SJSA1 (cell line): ENCODE measurements at places on chromosomes 11 and 22.
A peak's percentile ranks its signal among the peaks of the same experiment; 100 is the strongest.

- DNase-seq: no peak
These were observed 219.1 kb downstream of the TMEM135 start for GRCh38 chr11:87256694-87257340.

- DNase-seq: peak; percentile 11
These were observed 19.7 kb downstream of the CTR9 start for GRCh38 chr11:10770626-10771254.

- no peak for DNase-seq
These were observed 43.0 kb upstream of the WNT11 start for GRCh38 chr11:76249195-76249741.

GRCh38 chr11:113952588-113952987, 22.3 kb upstream of the HTR3A start:
- DNase-seq: no peak

- no peak for DNase-seq
These were observed 80.7 kb downstream of the PKNOX2 start for GRCh38 chr11:125245299-125245698.

DNA sequence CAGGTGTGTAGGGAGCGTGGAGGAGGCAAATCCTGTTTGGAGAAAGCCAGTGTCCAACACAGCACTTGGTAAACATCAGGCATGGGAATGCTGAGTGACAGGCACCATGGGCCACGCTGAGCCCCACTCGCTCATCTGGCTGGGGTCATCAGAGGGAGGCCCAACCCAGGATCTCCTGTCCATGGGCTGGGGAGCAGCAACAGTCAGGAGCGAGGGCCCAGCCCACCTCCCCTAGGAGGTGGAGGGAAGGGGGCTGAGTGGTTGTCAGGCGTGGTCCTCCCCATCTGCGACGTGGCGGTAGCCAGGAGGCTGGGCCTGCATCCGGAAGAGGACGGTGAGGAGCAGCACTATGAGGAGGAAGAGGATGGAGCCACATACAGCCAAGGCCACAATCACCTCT, 8.8 kb downstream of the ACP2 start:
- no peak for DNase-seq

DNA sequence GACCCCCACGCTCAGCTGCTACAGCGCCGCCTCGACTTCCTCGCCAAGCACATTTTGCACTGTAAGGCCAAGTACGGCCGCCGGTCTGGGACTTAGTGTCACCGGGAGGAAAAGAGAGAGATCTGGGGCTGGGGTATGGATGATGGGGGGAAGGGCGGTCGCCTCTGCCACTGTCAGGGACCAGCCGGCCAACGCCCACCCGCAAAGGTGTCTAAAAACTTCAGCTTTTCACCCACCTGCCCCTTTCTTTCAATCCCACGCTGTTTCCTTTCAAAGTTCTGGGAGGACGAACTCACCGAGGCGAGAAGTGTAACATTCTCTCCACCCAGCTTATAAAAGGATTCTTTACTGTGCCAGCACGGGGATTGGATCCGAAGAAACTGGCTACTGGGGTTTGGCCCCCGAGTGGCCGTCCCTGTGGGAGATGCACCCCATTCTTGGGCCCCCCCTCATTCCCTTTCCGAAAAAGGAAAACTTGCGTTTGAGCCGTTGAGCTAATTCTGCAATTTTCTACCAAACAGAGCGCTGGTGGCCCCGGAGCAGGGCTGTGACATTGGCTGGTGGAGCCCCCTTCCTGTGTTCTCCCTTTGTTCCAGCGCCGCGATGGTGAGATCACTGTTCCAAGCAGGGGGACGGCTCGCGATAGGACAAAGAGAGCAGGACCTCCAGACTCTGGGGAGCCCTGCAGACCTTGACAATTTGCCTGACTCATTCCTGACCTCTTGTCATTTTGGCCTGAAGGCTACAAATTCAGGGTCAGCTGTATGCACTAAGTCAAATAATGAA, 1.8 kb downstream of the FJX1 start:
- peak; percentile 82 for DNase-seq

DNA sequence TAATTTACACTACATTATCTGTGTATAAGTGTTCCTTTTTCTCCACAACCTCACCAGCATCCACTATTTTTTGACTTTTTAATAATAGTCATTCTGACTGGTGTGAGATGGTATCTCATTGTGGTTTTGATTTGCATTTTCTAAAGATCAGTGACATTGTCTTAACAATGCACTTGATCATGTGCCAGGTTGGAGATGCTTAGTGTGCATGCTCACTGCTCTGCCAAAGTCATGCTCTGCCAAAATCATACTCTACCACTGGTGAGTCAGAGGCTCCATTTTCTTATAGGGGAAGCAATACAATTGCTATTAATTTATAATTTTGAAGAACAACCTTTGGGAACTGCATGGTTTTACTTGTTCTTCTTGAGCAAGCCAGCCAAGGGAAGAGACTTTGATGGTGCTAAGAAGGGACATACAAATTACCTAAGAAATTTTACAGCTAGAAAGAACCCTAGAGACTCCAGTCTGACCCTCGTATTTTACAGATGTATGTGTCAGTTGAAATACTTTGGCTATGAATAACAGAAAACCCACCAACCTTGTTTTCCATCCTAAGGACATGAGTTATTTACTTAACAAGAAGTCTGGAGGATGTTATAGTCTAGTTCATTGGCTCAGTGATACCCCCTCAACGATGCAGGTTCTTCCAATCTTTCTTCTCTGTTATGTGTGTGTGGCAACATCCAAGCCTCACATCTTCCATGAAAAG, 368.9 kb downstream of the DDX10 start:
- no peak for DNase-seq

GRCh38 chr22:46969491-46969890, 207.0 kb downstream of the TBC1D22A start:
- DNase-seq: no peak

DNA sequence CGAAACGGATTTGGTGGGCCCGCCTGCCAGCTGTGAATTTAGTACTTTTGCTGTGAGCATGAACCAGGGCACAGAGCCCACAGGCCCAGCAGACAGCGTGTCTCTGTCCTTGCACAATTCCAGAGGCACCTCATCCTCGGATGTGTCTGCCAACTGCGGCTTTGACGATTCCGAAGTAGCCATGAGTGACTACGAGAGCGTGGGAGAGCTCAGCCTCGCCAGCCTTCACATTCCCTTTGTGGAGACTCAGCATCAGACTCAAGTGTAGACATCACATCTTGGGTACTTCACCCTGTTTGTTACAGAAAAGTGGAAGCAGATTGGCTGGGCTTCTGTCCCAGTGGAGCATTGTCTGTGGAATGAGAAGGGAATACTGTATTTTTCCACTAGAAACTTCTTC, 78.6 kb upstream of the MTNR1B start:
- no peak for DNase-seq

DNA sequence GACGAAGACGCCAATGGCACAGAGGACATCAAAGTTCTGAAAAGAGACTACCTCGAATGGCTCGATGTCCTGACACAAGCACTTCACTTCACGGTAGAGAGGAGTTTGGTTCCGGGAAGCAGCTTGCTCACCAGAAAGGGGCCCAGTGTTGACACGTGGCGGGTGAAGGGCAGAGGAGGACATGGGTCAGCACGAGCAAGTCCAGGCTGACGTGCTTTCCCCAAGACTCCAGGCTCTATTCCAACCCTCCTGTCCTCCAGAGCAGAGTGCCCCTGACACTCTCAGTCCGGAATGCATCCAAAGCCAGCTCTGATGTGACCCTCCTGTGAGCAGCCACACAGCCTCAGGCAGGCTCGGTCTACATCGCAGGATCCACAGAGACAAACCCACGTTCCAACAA, 77.5 kb upstream of the BID start:
- no peak for DNase-seq

DNA sequence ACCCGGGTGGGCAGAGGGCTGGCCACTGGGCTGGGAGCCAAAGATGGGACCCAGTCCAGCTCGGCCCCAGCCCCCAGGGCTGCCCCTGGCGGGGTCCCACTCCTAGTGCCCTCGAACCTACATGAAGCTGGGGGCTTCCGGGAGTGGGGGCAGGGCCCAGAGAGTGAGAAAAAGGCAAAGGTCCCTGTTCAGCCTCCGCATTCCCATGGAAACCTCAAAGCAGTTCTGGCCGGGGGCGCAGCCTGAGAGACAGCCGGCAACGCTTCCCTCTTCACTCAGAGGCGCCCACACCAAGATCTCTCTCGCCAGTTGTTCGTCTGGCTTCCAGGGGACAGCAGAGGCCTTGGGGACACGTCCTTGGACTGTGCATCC, 22.4 kb upstream of the ARHGAP8 start:
- no peak for DNase-seq

DNA sequence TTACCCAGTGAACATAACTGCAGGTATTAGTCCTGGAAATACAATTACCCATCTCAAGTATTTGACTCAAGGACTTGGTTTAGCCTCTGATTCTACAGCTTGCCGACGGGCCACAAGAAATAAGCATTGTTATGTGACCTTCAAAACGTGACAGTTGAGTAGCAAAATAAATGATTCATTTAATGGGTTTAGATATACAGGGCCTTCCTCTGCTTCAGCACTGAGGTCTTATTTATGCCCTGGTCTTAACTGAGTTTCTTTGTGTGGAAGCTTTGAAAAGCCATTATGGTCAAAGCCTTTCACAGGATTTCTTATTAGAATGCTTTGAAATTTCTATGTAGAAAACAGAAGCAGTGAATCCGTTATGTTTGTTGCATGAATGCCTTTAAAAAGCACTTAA, 899.2 kb upstream of the API5 start:
- no peak for DNase-seq

- peak; percentile 70 for DNase-seq
These were observed 32.1 kb upstream of the DGKZ start for GRCh38 chr11:46315033-46315738.

GRCh38 chr11:57116654-57117053, 65.1 kb upstream of the LRRC55 start:
- peak; percentile 30 for DNase-seq

- no peak for DNase-seq
These were observed 157.2 kb downstream of the ATG16L2 start for GRCh38 chr11:72971192-72971967.

- no peak for DNase-seq
These were observed 259.5 kb downstream of the CADM1 start for GRCh38 chr11:115244758-115245157.

GRCh38 chr11:26229981-26230380, 101.9 kb upstream of the ANO3 start:
- DNase-seq: no peak

DNA sequence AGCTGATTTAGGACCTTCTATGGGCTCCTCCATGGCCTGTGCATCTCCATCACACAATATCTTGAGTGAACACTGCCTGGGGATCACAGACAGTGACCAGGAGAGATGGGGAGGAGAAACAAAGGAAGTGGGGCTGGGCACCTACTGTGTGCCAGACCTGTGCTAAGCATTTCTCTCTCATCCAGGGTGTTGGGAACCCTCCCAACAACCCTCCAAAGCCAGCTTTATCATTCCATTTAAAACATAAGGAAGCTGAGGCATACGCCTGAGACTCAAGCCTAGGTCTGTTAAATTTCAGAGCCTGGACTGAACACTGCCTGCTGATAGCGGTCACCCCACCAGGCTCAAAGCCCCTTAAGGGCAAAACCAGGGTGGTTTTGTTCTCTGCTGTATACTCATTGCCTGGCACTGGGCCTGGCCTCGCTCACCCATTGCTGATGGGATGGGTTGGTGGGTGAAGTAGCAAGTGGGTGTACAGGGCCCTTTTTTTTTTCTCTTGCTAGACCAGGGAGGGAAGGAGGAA, 130.1 kb downstream of the MN1 start:
- DNase-seq: no peak

DNA sequence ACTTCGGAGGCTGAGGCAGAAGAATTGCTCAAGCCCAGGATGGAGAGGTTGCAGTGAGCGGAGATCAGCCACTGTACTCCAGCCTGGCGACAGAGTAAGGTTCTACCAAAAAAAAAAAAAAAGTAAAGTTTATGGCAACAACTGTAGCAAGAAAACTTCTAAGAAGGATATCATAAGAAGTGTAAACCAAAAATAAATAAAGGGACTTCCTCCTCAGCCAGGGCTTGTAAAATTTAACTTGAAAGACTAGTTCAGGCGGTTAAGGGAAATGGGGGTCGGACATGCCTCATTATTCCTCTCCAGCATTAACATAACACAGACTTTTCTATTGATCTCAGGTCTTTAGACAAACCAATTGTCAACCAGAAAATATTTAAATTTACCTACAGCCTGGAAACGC, 2.5 kb upstream of the OR5M11 start:
- DNase-seq: no peak

- no peak for DNase-seq
These were observed 75.4 kb upstream of the ADSL start for GRCh38 chr22:40270748-40271373.

- DNase-seq: no peak
These were observed 43.9 kb upstream of the ACCSL start for GRCh38 chr11:44003736-44004451.

GRCh38 chr11:8333376-8333775, 69.7 kb upstream of the LMO1 start:
- DNase-seq: no peak

DNA sequence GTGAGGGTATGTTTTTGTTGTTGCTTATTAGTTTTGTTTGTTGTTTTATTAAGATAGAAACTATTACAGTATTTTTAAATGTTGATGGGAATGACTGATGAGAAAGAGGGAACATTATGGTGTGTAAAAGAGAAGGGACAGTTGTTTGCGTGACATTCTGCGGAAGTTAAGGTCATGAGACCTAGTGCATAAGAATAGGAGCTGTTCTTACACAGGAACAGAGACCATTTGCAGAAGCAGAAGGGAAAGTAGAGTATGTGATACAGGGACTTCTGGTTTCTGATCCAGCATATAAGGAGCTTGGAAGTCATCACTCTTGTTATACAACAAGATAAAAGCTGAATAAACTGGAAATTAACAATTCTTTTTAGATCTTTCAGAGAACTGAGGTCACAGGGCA, 299.2 kb upstream of the API5 start:
- no peak for DNase-seq

DNA sequence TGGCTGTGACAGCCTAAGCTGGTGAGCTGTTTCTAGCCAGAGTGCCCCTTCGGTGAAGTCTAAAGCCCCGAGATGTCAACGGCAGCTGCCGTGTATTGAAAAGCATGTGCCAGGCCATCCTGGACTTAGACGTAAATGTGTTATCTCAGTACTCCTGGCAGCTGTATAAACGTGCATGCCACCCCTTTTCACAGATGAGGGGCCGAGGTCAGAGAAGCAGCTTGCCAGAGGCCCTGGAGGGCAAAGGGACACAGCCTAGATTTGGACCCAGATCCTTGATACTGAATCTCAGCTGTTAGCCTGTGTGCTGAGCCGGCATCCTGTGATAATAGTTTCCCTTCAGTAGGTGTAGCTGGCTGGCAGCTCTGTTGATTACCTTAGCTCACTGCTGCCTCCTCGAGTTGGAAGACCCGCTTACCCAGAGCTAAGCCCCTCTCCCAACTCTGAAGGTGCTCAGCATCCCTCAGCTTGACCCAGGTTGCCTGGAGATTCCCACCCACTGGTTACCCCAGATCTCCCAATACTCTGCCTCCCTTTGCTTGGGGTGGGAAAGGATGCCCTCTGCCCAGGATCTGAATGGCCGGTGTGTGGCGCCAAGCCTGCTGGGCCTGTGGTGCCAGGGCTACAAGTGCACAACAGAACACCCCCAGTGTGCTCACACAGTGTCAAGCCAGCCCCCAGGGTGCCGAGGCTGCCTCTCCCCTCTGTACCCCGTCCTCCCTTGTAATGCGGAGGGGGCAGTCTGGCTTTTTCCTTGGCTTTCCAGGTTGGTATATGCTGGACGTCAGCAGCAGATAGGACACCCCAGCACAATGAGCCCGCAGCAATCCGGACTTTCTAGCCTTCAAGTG, 59.8 kb upstream of the WNT7B start:
- DNase-seq: no peak

GRCh38 chr22:22914726-22915669, 27.4 kb downstream of the IGLL5 start:
- DNase-seq: no peak
